ENCODE measurements at places on chromosomes 2 and 18. TPM values are rescaled to one million over a fixed set of nuclear protein-coding genes. Genes with fewer than 3 reads are reported as not detected.

LYPD6B gene
- not detected for total RNA-seq

ARHGEF4 gene
- 2.0 TPM for total RNA-seq

UPP2 gene
- not detected for total RNA-seq

UGT1A8 gene
- not detected for total RNA-seq

PMAIP1 gene
- 5.4 TPM for total RNA-seq

SCN7A gene
- 11.0 TPM for total RNA-seq

SH3RF3 gene
- 7.1 TPM for total RNA-seq
